ENCODE measurements at places on chromosomes 12 and 14.

DNA sequence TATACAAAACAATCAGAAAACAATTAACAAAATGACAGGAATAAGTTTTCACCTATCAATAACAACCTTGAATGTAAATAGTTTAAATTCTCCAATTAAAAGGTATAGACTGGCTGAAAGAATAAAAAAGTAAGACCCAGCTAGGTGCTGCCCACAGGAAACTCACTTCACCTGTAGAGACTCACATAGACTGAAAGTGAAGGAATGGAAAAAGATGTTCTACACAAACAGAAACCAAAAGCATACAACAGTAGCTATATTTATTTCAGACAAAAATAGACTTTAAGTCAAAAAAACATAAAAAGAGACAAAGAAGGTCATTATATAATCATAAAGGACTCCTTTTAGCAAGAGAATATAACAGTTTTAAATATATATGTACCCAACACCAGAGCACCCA lies 152.4 kb upstream of the PWP1 start:
- DNase-seq: no peak

GRCh38 chr14:58629281-58629680 lies 8.5 kb upstream of the DACT1 start:
- no peak for DNase-seq

GRCh38 chr12:65827342-65827741 lies 3.1 kb downstream of the HMGA2 start:
- no peak for DNase-seq

DNA sequence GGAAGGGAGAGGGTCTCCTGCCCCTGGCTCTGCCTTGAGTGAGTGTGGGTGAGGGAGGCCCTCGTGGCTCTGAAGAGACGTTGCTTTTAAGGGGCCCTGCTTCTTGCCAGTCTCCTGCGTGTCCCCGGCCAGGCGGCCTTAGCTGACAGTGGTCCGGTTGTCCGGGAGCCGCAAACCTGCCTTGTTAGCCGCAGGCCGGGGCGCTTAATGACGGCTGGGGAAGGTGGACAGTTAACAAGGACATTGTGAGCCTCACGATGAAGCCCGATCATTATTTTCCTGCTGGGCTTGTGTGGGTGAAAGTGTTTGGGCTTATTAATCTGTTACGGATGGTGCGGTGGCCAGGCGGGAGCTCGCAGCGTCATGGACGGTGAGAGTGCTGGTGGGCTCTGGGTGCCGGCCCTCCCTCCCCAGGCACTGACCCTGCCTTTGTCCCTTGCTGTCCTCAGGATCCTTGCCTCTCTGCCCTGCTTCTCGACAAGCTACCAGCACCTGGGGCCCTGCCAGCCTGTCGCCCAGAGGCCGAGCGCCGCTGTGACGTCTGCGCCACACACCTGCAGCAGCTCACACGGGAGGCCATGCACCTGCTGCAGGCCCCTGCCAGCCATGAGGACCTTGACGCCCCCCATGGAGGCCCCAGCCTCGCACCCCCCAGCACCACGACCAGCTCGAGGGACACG lies 13.3 kb downstream of the KIF26A start:
- no peak for DNase-seq

GRCh38 chr14:34138175-34138574 lies 187.3 kb upstream of the EGLN3 start:
- no peak for DNase-seq

GRCh38 chr12:103728323-103728722 lies 112.7 kb downstream of the NT5DC3 start:
- no peak for DNase-seq

DNA sequence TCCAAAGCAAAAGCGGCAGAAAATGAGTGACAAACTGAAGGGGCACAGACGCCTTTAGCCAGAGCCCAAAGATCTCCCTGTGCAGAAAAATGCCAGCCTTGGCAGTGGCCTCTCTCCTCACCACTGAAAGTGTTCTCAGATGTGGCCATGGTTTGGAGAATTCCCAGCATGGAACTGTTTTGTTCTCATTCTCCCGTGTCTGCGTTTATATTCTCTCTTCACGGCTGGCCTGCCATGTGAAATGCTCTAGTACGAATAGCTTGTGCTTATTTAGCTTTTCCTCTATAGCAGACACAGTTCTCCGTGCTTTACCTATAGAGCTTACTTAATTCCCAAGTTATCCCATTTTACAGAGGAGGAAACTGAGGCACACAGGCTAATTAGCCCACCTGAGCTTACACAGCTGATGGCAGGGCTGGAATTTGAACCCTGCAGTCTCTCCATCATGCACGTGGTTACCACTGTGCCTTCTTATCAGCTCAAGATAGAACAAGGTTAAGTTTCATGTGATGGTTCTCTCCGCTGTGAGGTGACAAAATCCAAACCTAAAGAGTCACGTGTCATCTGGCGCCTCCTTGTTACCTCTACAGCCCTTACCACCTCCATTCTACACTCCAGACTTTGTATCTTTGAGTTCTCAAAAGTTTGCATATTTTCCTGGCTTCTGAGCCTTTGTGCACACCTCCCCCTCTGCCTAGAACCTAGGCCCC lies 141.6 kb downstream of the GCH1 start:
- no peak for DNase-seq

GRCh38 chr12:123696646-123697045 lies 15.5 kb upstream of the ATP6V0A2 start:
- no peak for DNase-seq

GRCh38 chr12:46134852-46135251 lies 134.0 kb downstream of the SLC38A1 start:
- DNase-seq: no peak

- no peak for DNase-seq
These were observed 11.3 kb downstream of the SAV1 start for GRCh38 chr14:50656776-50657175.

- DNase-seq: no peak
These were observed 3.7 kb upstream of the USP15 start for GRCh38 chr12:62256408-62257096.

All from HTR-8/SVneo (cell line).